Right lung (tissue), 10 donors: ENCODE measurements at places on chromosomes 12 and 14. TPM values are rescaled to one million over a fixed set of nuclear protein-coding genes. Genes with fewer than 3 reads are reported as not detected.

The TSPAN19 gene
- polyA plus RNA-seq, result 0.38 TPM

The HOXC12 gene
- polyA plus RNA-seq, result not detected

The CCDC91 gene
- polyA plus RNA-seq, result 28.8 TPM

The JKAMP gene
- 98.6 TPM for polyA plus RNA-seq

The KRT3 gene
- not detected for polyA plus RNA-seq

The SERPINA3 gene
- 2.4 TPM for polyA plus RNA-seq

The ACTR6 gene
- polyA plus RNA-seq, result 41.5 TPM

The TPH2 gene
- polyA plus RNA-seq, result 0.35 TPM

The SLC25A21 gene
- 1.5 TPM for polyA plus RNA-seq

The HOXC4 gene
- 3.1 TPM for polyA plus RNA-seq

The ASCL1 gene
- 3.6 TPM for polyA plus RNA-seq

The HVCN1 gene
- 14.8 TPM for polyA plus RNA-seq

The MANSC1 gene
- polyA plus RNA-seq, result 26.3 TPM

The ZDHHC22 gene
- polyA plus RNA-seq, result not detected

The PRKD1 gene
- 22.8 TPM for polyA plus RNA-seq

The KRT77 gene
- not detected for polyA plus RNA-seq

The LYZ gene
- polyA plus RNA-seq, result 53.0 TPM

The CNTN1 gene
- polyA plus RNA-seq, result 67.2 TPM

The MDGA2 gene
- 0.38 TPM for polyA plus RNA-seq

The CLEC9A gene
- 1.8 TPM for polyA plus RNA-seq

The HCAR3 gene
- 0.09 TPM for polyA plus RNA-seq

The GPR68 gene
- polyA plus RNA-seq, result 2.1 TPM

The PRR13 gene
- polyA plus RNA-seq, result 102 TPM

The RNASE3 gene
- polyA plus RNA-seq, result 1.6 TPM

The TOMM20L gene
- 1.9 TPM for polyA plus RNA-seq

The WSB2 gene
- 56.2 TPM for polyA plus RNA-seq

The TRIP11 gene
- polyA plus RNA-seq, result 38.9 TPM

The SERPINA10 gene
- polyA plus RNA-seq, result 0.05 TPM

The ATL1 gene
- 6.7 TPM for polyA plus RNA-seq

The SIRT4 gene
- polyA plus RNA-seq, result 3.2 TPM

The HELB gene
- 2.8 TPM for polyA plus RNA-seq

The FZD10 gene
- polyA plus RNA-seq, result 0.84 TPM

The TAS2R30 gene
- 0.30 TPM for polyA plus RNA-seq

The CCDC177 gene
- not detected for polyA plus RNA-seq

The EPYC gene
- polyA plus RNA-seq, result not detected
